ENCODE measurements at places on chromosomes 6 and 20. TPM values are rescaled to one million over a fixed set of nuclear protein-coding genes. Genes with fewer than 3 reads are reported as not detected.

GRCh38 chr6:134619789-134620188, 301.9 kb upstream of the SGK1 start:
- no peaks in the 10 kb centered on the region for H3K27me3 ChIP-seq
- H3K27ac ChIP-seq: no peak overlapping the region
- no peak overlapping the region for H3K4me3 ChIP-seq
- peaks cover 17% of the 10 kb centered on the region for H3K4me1 ChIP-seq
- no peaks in the 10 kb centered on the region for H3K36me3 ChIP-seq
- no peak for DNase-seq

DNA sequence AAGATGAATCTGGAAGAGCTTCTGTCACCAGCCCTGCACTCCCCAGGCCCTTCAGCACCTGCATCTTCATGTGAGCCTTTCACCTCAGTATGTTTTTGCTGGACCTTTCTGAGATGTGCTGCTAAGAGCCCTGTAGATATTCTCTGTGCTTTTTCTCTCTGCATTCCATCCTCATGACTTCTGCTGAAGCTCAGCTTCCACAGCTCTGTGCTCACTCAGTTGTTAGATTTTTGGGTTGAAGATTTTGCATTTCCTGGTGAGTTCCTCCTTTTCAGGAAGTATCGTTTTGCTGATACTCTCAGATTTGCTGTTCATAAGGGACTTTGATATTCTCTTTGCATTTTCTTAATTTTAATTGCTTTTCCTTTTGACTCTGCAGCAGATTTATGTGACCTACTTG, 18.3 kb downstream of the KIAA1586 start:
- peak overlapping the region; percentile 13 for H3K27ac ChIP-seq
- peaks cover 7% of the 10 kb centered on the region for H3K36me3 ChIP-seq
- no peak for DNase-seq
- peaks cover 36% of the 10 kb centered on the region for H3K4me1 ChIP-seq
- H3K27me3 ChIP-seq: no peaks in the 10 kb centered on the region
- no peak overlapping the region for H3K4me3 ChIP-seq

GRCh38 chr6:60867548-60867947, 1418.5 kb downstream of the KHDRBS2 start:
- H3K36me3 ChIP-seq: no peaks in the 10 kb centered on the region
- no peak overlapping the region for H3K4me3 ChIP-seq
- no peaks in the 10 kb centered on the region for H3K27me3 ChIP-seq
- DNase-seq: no peak
- no peaks in the 10 kb centered on the region for H3K4me1 ChIP-seq
- H3K27ac ChIP-seq: no peak overlapping the region

DNA sequence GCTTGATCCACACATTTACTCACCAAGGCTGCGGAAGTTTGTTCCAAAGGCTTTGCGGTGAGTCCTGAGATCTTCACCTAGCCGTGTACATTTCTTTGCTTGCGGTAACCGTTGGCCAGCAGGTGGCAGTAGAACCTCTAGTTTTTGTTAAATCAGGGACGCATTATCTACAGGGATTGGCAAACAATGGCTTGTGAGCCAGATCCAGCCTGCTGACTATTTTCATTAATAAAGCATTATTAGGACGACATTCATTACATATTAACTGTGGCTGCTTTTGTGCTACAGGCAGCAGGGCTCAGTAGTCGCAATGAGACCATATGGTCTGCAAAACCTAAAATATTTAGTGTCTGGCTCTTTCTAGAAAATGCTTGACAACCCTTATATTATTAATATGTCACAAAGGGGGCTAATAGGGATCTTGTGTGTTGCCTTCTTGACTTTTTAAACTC, 174.1 kb downstream of the DOK5 start:
- no peak overlapping the region for H3K27ac ChIP-seq
- no peak for DNase-seq
- H3K4me3 ChIP-seq: no peak overlapping the region
- peaks cover 6% of the 10 kb centered on the region for H3K4me1 ChIP-seq

OR2H1 gene
- total RNA-seq: not detected
